ENCODE measurements at places on chromosomes 16 and 17.

DNA sequence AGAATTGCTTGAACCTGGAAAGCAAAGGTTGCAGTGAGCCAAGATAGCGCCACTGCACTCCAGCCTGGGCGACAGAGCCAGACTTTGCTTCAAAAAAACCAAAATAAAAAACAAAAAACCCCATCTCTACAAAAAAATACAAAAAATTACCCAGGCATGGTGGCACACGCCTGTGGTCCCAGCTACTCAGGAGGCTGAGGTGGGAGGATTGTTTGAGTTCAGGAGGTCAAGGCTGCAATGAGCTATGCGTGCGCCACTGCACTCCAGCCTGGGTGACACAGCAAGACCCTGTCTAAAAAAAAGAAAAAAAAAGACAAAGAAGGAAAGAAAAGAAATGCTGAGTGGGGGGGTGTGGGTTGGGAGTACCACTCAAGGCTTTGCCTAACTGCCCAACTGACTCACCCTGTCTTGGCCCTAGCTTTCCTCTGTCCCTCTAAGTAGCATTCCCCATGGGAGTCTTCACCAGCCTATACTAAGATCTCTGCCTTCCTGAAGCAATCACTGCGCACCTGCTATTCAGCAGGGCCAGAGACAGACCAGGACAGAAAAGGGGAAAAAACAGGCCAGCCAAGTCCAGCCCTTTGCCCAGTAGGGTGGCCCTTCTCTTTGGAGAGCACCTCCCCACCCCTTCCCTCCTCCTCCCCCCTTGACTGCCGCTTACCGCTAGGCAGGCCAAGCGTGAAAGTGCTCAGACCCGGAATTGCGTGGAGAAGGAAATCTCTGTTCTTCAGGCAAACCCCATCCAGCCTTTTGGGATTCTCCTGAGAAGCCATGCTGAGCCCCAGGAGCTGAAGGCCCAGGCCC is 45.8 kb downstream of the RTN4RL1 start:
- no peak for DNase-seq

DNA sequence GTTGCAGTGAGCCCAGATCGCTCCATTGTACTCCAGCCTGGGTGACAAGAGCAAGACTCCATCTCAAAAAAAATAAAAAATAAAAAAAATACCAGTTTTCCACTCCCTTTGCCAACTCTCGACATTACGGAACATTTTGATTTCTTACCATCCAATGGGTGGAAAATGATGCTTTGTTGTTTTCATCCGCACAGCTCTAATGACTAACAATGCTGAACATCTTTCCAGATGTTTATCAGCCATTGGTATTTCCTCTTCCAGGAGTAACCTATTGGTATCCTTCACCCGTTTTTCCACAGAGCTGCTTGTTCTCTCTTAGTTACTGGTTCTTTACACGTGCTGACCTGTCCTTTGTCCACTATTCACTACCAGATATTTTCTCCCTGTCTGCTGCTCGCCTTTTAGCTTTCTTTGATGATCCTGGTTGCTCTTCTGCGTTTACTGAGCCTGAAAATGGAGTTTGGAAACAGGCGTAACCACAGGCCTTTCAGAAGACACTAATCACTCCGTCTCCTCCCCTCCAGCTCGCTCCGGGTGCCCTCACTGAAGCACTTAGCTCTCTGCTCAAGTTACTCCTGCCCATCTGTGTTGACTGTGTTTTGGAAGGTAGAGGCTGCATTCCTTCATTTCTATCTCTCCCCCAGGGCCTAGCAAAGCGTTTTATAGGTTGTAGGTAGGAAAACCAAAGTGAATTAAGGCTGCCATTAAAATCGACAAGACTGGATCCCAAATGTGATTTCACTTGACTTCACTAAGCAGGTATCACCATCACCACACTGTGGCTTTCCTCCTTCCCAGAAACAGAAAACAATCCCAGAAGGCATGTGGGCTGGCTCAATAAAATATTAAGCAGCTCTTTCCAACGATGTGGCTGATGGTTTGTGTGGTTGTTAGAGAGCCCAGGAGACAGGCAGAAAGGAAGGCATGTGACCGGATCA is 8.9 kb downstream of the SHPK start:
- no peak for DNase-seq

DNA sequence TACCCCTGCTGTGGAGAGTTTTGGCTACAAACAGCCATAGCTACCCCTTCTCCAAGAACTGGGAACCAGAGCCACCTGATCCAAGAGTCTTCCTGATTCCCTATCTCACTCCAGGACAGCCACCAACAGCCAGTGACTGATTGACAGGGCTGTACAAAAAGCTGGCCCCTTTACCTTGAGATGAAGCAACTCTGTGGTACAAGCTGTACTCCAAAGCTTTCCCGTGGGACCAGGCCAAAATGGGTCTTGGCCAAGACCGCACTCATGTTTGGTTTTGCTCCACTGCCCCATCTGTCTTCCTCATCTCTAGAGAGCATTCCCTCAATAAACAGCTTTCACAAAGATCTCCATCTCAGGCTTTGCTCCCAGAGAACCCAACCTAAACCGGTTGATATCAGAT is 43.6 kb downstream of the RNF157 start:
- no peak for DNase-seq

- DNase-seq, result no peak
Observed at GRCh38 chr16:83143788-83144187, 517.0 kb downstream of the CDH13 start.

GRCh38 chr16:57299009-57299718 is 14.7 kb upstream of the PLLP start:
- no peak for DNase-seq

- peak; percentile 9 for DNase-seq
Observed at GRCh38 chr17:66364990-66365490, 62.6 kb downstream of the PRKCA start.

GRCh38 chr17:640436-640835 is 74.2 kb downstream of the VPS53 start:
- peak; percentile 33 for DNase-seq

- DNase-seq, result no peak
Observed at GRCh38 chr16:54241525-54241924, 45.1 kb downstream of the IRX3 start.

DNA sequence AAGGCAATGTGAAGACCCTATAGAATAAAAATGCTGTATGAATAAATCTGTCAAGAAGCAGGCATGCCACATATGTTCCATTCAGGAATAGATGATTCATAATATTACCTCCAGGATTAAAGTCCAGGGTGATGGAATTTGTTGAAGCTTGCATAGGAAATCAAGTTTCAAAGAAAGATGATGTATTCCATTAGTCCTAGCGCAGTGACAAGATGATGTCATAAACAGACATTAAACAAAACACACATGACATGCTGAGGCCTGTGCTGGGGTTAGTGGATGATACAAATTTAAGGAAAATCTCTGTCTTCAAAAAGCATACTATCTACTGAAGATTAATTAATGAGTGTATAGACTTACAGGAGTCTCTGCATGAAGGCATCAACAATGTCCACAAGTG is 1025.2 kb downstream of the CDH11 start:
- DNase-seq, result no peak

DNA sequence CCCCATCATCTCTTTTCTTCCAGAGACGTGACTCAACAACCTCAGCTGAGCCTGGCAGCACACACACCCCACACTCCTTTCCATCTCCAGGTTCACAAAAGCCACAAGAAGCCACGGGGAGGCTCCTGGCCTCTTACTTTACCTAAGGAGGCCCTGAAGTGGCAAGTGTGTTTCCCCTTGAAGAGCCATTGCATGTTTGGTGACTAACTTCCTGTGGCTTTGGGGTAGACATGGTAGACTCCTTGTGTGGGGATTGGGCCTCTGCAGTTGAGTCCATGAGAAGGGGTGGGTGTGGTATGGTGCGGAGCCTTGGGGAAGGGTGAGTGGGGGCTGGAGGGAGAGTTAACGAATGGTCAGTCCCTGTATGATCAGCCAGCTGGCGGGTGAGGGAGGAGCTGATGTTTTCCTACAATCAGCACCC is 24.2 kb downstream of the SAP30BP start:
- no peak for DNase-seq

GRCh38 chr17:75737133-75737962 is 16.1 kb downstream of the ITGB4 start:
- DNase-seq, result no peak

GRCh38 chr16:9003763-9004162 is 40.1 kb upstream of the USP7 start:
- no peak for DNase-seq

DNA sequence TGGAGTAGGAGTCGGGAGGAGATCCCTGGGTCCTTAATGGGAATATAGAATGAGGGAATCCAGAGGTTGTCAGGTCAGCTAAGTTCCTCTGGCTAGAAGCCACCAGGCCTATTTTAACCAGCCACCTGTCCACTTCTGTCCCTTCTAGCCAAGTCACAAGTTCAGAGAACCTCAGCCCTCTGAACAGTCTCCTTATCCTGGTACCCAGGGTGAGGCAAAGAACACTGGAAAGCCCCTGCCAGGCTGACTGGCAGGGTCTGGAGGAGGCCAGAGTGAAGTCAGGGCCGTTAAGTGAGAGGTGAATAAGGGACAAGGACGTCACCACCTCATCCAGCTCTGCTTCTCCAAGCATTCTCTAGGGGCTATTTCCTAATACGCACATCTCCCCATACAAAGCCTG is 2.7 kb downstream of the CTDNEP1 start:
- no peak for DNase-seq

GRCh38 chr16:797120-797420 is 3.5 kb downstream of the GNG13 start:
- DNase-seq, result no peak

GRCh38 chr16:88532434-88533241 is 37.6 kb upstream of the ZC3H18 start:
- DNase-seq, result no peak

DNA sequence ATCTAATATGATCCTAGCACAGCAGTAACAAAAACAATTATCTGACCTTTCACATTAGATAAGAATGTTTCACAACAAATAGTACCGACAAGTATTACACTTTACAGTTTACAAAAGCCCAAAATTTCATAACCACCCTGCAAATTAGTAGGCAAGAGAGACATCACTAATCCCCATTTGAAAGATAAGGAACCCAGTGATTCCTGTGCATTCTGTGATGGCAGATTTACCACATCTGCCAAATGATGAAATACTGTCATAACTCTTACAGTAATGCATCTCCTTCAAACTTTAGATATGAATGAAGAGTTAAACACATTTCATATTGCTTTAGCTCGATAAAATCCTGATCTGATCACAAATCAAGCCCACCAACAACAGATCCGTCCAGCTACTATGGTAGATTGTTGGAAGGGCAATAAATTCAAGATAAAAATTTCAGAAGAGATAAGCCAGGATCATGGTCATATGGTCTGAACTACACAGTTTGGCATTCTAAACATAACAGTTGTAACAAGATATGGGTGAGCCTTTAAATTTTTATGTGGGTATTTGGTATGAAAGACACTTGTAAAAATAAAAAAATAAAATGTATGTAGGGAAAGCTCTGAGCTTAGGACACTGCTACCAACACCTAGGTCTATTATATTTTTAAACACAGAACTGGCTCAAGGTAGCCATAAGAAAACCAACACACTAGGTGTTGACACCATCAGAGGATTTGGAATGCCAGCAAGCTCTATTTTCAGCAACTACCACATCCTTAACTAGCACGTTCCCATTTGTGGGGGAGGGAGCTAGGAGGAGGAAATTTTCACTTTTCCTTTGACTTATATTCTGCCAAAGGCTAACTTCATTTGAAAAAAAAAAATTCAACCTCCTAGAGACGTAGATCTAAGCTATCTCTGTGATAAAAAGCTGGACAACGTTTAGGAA is 9.3 kb downstream of the YWHAE start:
- DNase-seq, result no peak

GRCh38 chr17:42857389-42857788 is 6.4 kb downstream of the AOC3 start:
- no peak for DNase-seq

DNA sequence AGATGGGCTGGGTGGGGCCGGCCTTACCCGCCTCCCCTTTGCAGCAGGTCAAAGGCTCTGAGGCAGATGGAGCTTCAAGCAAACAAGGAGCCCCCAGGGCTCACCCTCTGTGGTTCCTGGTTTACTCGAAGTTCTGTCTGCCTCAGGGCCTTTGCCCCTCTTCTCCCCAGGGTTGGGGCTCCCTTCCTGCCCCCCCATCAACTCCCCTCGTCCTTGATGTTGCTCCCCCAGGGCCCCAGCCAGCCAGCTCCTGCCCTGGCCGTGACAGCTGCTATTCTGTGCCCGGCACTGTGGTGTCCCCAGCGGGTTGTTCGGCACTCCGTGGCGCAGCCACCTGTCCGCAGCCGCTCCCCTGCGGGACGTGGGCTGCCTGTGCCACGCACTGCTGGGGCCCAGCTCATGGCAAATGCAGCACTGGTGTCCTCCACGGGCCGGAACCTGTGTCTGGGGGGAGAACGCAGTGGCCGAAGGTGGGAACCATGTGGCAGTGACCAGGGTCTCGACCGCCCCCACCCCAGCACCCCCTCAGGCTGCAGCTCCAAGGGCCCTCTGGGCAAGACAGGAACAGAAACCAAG is 4.3 kb upstream of the METRN start:
- DNase-seq, result no peak

- no peak for DNase-seq
Observed at GRCh38 chr16:28865722-28866453, 2.2 kb downstream of the SH2B1 start.

GRCh38 chr17:4590981-4591453 is 6.7 kb downstream of the SMTNL2 start:
- no peak for DNase-seq

DNA sequence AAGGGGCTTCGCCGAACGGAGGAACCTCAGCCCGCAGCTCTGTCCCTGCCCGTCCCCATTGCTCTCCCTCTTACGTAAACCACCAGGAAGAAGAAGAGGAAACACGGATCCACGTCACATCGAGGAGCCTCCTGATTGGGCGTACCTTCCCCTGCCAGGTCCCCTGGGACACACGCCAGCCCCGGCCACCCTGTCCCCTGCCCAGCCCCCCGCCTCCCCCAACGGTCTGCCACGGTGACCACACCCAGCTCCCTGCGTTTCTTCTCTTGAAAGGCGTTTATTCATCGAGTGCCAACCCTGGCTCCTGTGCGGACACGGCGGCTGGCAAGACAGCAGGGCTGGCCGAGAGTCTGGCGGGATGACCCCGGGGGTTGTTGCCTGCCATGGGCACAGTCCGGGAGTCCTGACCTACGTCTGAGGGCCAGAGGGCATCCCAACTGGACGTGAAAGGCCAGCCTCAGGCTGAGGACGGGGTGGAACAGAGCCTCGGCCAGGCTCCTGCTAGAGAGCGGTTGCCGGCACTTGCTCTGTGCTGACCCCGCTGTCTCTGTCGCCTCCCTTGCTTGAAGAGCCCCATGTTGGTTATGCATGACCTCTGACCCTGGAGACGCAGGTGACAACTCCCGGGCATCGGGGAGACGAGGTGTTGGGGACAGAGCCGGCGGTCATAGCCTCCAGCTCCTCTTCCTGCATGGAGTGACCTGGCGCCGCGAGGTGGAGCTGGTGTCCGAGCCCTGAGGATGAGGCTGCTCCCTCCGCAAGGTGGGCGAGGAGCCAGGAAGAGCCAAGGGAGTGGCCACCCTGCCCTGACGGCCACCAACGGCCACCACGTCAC is 40.5 kb upstream of the ACSF3 start:
- peak; percentile 29 for DNase-seq
